Activated T-cell treated with anti-CD3 and anti-CD28 coated beads for 24 hours (primary cell): ENCODE measurements at places on chromosomes 12 and 14.

- DNase-seq, result no peak
Observed at GRCh38 chr12:62250671-62251608, 9.3 kb upstream of the USP15 start.

DNA sequence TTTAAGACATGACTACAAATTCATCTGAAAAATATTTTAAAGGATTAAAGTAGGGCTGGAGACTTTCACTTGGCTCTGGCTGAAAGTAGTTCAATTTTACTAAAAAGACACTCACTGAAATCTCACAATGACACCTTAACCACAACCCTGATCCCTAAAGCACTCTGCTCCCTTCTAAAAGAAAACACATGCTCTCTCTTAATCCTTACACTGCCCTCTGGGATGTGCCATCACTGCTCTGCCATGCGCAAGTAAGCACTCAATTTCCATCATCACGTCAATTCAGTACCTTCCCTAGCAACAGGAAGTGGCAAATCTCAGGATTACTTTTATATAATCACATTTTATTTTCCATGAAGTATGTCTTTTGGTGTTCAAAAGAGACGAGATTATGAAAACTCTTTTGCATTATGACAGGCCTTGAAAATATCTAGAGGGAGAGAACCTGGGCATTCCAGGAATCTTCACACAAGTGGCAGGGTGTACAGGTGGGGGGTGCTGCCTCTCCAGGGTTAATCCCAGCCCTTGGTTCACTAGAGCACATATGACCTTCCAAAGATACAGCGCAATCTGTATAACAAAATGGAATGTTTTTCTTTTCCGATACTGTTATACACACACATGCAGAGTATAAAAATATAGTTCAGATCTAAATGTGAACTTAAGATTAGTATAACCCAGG, 7.3 kb downstream of the ATG14 start:
- no peak for DNase-seq

DNA sequence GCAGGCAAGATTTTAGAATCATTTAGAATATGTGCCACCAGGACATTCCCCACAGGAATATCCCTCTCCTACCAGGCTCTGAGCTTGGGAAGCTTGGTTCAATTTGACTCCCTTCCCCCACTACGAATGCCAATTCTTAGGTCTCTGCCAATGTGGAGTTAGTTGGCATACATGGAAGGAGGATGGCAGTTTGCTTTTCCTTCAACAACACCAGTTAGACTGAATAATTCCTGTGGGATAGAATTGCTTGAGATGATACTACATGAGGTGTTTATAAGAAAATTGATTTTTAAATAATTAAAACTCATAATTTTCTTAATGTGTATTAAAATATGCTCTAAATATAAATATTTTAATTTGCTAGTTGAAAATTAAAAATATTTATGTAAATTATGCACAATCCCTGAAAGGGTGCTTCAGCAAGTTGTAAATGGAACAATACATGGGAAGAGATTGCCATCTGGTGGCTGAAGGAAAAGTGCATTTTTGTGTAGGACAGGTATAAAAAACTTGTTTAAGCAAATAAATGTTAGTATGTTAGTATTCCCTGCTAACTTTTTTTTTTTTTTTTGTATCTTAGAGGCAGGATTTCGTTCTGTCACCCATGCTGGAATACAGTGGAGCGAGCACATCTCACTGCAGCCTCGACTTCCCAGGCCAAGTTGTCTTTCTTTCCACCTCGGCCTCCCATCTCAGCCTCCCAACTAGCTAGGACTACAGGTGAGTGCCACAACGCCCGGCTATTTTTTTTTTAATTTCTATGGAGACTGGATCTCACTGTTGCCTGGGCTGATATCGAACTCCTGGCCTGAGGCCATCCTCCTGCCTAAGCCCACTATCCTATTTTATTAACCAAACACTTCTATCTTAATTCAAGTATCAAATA, 25.8 kb upstream of the STRAP start:
- DNase-seq, result peak; percentile 36

- no peak for DNase-seq
Observed at GRCh38 chr12:3732901-3733300, 20.0 kb downstream of the CRACR2A start.
